ENCODE measurements at places on chromosomes 3 and 15.
A peak's percentile ranks its signal among the peaks of the same experiment; 100 is the strongest.

DNA sequence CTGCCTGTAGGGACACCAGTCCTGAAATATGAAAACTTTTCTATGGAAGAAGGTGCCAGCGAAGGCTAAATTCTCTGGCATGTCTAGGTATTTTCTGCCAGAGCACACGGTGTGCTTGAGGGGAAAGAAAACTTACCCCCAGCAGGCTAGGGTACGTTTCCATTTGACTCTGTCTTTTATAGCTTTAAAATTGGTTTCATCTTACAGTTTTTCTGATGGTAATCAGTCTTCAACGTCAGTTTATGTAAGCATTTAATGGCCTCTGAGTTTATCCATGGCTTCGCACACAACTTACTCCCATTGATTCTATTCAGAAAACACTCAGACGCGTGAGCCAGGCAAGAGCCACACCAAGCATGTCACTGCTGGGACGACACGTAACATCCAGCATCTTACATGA is 249.7 kb downstream of the ADAMTS17 start:
- no peak overlapping the region for H3K27ac ChIP-seq
- no peaks in the 10 kb centered on the region for H3K27me3 ChIP-seq
- no peak overlapping the region for H3K4me3 ChIP-seq
- no peaks in the 10 kb centered on the region for H3K36me3 ChIP-seq
- no peak for DNase-seq

DNA sequence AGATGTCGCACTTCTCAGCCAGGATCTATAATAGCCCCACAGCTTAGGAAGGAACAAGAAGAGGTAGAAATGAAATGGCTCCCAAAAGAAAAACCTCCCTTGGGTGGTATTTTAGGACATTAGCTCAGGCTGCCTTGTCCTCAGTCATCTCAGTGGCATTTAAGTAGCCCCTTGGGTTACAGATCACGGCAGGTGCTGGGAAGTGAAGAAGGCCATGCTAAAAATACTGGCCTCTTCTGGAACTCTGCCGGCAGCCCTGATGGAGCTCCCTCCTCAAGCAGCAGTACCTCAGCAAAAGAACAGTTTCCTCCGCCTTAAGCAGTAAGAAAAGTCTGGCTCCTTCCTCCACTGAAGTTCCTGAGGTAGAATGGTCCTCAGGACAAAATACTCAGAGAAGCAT is 7.3 kb upstream of the TPM1 start:
- no peak overlapping the region for H3K27ac ChIP-seq
- no peaks in the 10 kb centered on the region for H3K36me3 ChIP-seq
- H3K4me3 ChIP-seq = no peak overlapping the region
- no peaks in the 10 kb centered on the region for H3K4me1 ChIP-seq

DNA sequence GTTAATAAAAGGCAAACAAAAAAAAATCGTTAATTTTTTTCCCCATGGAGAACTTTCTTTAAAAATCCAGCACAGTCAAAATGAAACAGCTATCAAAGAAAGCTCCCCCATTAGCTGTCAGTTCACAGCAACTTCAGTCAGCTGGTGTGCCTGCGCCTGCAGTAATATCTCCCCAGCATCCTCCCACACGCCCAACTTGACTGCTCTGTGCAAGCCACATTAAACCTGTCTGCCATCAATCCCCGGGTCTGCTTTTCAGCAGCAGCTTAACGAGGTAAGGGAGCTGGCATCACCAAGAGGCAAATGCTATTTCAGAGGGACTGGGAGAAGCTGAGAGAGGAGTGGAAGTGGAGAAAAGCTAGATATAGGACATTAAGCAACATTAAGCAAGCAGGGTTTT is 337.5 kb downstream of the GAP43 start:
- no peaks in the 10 kb centered on the region for H3K36me3 ChIP-seq
- no peaks in the 10 kb centered on the region for H3K4me1 ChIP-seq
- no peak for DNase-seq

DNA sequence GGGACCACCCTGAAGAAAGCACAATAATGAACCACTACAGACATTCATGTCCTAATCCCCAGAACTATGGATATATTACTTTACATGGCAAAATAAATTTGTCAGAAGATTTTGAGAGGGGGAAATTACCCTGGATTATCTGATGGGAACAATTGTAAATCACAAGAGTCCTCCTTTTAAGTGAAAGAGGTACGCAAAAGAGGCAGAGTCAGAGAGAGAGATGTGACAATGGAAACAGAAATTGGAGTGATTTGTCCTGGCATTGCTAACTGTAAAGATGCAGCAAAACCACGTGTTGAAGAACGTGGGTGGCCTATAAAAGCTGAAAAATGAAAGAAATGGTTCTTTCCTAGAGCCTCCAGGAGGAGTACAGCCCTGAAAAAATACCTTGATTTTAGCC is 1121.4 kb upstream of the ALCAM start:
- no peaks in the 10 kb centered on the region for H3K27me3 ChIP-seq
- no peak overlapping the region for H3K4me3 ChIP-seq
- H3K4me1 ChIP-seq = no peaks in the 10 kb centered on the region

GRCh38 chr3:16940769-16941700 is 56.3 kb downstream of the PLCL2 start:
- no peak overlapping the region for H3K4me3 ChIP-seq
- H3K36me3 ChIP-seq = peaks cover 21% of the 10 kb centered on the region
- H3K4me1 ChIP-seq = peaks cover 77% of the 10 kb centered on the region
- DNase-seq = peak; percentile 23
- H3K27ac ChIP-seq = peak overlapping the region; percentile 6

GRCh38 chr3:76841747-76842146 is 198.2 kb upstream of the ROBO2 start:
- H3K4me1 ChIP-seq = no peaks in the 10 kb centered on the region
- no peaks in the 10 kb centered on the region for H3K36me3 ChIP-seq
- no peak for DNase-seq
- H3K4me3 ChIP-seq = no peak overlapping the region
- H3K27ac ChIP-seq = no peak overlapping the region

DNA sequence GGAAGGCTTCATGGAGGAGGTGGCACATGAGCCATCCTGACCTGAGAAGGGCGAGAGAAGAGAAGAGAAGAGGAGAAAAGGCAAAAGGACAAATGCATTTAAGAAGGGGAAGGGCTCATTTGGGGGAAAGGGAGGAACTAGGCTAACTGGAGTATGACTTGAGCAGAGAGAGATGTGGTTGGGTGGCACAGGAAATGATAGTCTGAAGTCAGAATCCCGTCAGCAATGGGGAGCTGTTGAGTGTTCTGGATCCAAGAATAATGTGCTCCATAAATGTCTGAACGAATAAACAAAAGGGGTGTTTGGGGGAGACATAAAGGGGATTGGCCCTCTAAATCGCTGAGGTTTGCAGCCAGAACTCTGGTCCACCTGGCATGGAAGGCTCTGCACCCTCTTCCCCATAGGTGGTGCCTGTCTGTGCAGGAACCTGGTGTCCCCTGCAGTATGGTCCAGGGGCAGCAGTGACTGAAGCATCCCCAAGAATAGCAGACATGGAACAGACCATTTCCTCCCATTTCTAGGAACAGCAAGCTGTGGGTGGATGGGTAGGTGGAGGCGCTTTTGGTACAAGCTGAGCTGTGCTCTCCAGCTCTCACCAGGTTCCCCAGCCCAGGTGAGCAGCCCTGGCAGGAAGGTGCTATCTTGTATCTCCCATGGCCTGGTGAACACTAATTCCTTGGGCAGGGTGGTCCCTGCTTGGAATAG is 15.2 kb downstream of the CORO2B start:
- peaks cover 7% of the 10 kb centered on the region for H3K27me3 ChIP-seq
- H3K4me1 ChIP-seq = peaks cover 2% of the 10 kb centered on the region
- no peak overlapping the region for H3K4me3 ChIP-seq
- DNase-seq = no peak
- no peak overlapping the region for H3K27ac ChIP-seq

- DNase-seq = no peak
- H3K27me3 ChIP-seq = no peaks in the 10 kb centered on the region
- H3K36me3 ChIP-seq = no peaks in the 10 kb centered on the region
- H3K4me1 ChIP-seq = no peaks in the 10 kb centered on the region
- no peak overlapping the region for H3K4me3 ChIP-seq
- no peak overlapping the region for H3K27ac ChIP-seq
Observed at GRCh38 chr3:195045481-195046210, 225.3 kb downstream of the XXYLT1 start.

GRCh38 chr3:52483577-52484381 is 11.4 kb upstream of the STAB1 start:
- H3K4me3 ChIP-seq = no peak overlapping the region
- peaks cover 6% of the 10 kb centered on the region for H3K36me3 ChIP-seq
- no peaks in the 10 kb centered on the region for H3K4me1 ChIP-seq

DNA sequence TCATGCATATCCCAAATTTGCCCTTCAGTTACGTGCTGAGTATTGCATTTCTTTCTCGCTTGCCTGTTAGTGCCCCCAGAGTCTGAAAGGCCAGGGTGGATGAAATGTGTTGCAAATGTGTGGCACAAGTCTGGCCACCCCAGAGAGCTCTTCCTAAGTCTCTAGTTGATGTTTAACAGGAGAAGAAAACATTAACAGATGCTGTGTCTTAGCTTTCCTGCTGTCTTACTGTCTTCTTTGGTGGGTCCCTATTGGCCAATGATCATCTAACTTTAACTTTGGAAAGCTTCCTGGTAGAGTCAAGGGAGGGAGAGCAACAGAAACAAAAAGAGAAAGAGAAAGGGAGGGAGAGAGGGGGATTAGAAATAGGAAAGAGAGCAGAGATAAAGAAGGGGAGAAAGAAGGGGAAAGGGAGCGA is 76.7 kb upstream of the P3H2 start:
- no peak for DNase-seq
- no peak overlapping the region for H3K4me3 ChIP-seq
- H3K27me3 ChIP-seq = peaks cover 9% of the 10 kb centered on the region
- no peak overlapping the region for H3K27ac ChIP-seq

DNA sequence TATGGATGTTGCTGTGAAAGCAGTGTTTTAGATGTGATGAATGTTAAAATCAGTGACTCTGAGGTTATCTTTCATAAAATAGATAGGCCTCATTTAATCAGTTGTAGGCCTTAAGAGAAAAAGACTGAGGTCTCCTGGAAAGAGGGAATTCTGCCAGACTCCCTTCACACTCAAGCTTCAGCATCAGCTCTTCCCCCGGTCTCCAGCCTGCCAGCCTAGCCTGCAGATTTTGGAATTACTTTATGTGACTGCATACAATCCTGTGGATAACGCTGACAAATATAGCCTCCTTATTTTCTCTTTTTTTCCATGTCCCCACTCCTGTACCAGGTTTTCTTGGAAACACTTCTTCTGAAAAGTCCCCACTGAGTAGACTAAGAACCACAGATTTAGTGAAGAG is 510.3 kb downstream of the GBE1 start:
- H3K36me3 ChIP-seq = no peaks in the 10 kb centered on the region
- no peaks in the 10 kb centered on the region for H3K27me3 ChIP-seq
- no peaks in the 10 kb centered on the region for H3K4me1 ChIP-seq
- no peak overlapping the region for H3K27ac ChIP-seq

- no peak overlapping the region for H3K4me3 ChIP-seq
- no peak overlapping the region for H3K27ac ChIP-seq
- H3K36me3 ChIP-seq = no peaks in the 10 kb centered on the region
- DNase-seq = peak; percentile 3
Observed at GRCh38 chr3:181316482-181316881, 326.9 kb upstream of the DNAJC19 start.

DNA sequence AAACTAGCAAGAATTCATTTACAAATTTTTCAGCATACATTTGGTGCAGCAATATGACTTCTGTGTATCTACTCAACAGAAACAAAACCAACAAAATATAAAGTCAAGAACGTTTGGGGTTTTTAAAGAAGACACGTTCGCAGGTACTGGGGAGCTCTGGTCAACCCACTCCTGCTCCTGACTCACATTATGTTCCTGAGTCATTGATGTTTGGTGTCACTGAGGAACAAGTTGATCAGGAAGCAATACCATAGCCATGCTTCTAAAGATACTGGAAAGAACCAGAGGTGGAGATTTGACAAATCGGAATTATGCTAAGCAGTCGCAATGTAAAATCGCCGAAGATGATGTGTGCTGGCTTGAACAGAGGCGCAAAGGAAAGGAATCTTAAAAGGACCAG is 22.0 kb downstream of the SLC4A7 start:
- no peak overlapping the region for H3K4me3 ChIP-seq
- peaks cover 16% of the 10 kb centered on the region for H3K4me1 ChIP-seq
- DNase-seq = no peak
- H3K27me3 ChIP-seq = no peaks in the 10 kb centered on the region
- no peak overlapping the region for H3K27ac ChIP-seq
- H3K36me3 ChIP-seq = peaks cover 23% of the 10 kb centered on the region

GRCh38 chr3:12944849-12945248 is 103.5 kb upstream of the RPL32 start:
- H3K27ac ChIP-seq = no peak overlapping the region
- no peaks in the 10 kb centered on the region for H3K27me3 ChIP-seq
- H3K36me3 ChIP-seq = no peaks in the 10 kb centered on the region
- no peak for DNase-seq
- peaks cover 29% of the 10 kb centered on the region for H3K4me1 ChIP-seq

- DNase-seq = no peak
- H3K27ac ChIP-seq = no peak overlapping the region
- H3K4me1 ChIP-seq = peaks cover 6% of the 10 kb centered on the region
- no peaks in the 10 kb centered on the region for H3K36me3 ChIP-seq
- H3K27me3 ChIP-seq = peaks cover 10% of the 10 kb centered on the region
Observed at GRCh38 chr15:70016511-70016994, 81.2 kb downstream of the TLE3 start.

GRCh38 chr15:90223441-90224165 is 10.1 kb downstream of the CIB1 start:
- no peaks in the 10 kb centered on the region for H3K36me3 ChIP-seq
- no peaks in the 10 kb centered on the region for H3K27me3 ChIP-seq
- DNase-seq = no peak

GRCh38 chr15:57333487-57333886 is 42.8 kb upstream of the CGNL1 start:
- no peak overlapping the region for H3K4me3 ChIP-seq
- no peak overlapping the region for H3K27ac ChIP-seq
- no peaks in the 10 kb centered on the region for H3K4me1 ChIP-seq
- no peak for DNase-seq
- no peaks in the 10 kb centered on the region for H3K36me3 ChIP-seq

GRCh38 chr15:47486040-47486439 is 231.3 kb upstream of the SEMA6D start:
- H3K36me3 ChIP-seq = no peaks in the 10 kb centered on the region
- H3K27ac ChIP-seq = no peak overlapping the region

- no peak overlapping the region for H3K4me3 ChIP-seq
- H3K4me1 ChIP-seq = no peaks in the 10 kb centered on the region
- H3K36me3 ChIP-seq = no peaks in the 10 kb centered on the region
- no peak for DNase-seq
Observed at GRCh38 chr3:165805946-165806561, 31.2 kb downstream of the BCHE start.

- no peaks in the 10 kb centered on the region for H3K27me3 ChIP-seq
- no peak for DNase-seq
- no peak overlapping the region for H3K4me3 ChIP-seq
- no peak overlapping the region for H3K27ac ChIP-seq
- peaks cover 33% of the 10 kb centered on the region for H3K36me3 ChIP-seq
Observed at GRCh38 chr3:41933154-41933676, 28.7 kb downstream of the ULK4 start.

DNA sequence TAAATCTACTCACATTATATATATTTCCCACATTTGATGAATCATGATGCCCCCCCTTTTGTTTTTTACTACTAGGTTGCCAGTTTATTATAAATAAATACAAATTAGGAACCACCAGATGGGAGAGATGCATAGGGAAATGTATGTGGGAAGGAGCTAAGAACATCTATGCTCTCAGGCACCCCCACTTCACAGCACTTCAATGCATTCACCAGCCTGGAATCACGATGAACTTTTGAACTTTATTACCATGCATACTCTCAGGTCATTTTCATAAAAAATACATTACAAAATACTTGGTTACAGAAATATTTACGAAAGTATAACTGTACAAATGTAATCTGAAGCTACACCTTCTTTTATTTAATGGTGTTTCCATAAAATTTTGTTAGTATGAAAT is 988.0 kb upstream of the EPHA6 start:
- H3K4me3 ChIP-seq = no peak overlapping the region
- H3K36me3 ChIP-seq = no peaks in the 10 kb centered on the region
- no peak overlapping the region for H3K27ac ChIP-seq
- DNase-seq = no peak

Data from activated CD8-positive, alpha-beta T cell treated with anti-CD3 and anti-CD28 coated beads for 36 hours (primary cell).